ENCODE measurements at places on chromosomes 5 and 9.

- no peak for DNase-seq
Measured at GRCh38 chr9:122835313-122835731, 6.9 kb upstream of the PDCL start.

DNA sequence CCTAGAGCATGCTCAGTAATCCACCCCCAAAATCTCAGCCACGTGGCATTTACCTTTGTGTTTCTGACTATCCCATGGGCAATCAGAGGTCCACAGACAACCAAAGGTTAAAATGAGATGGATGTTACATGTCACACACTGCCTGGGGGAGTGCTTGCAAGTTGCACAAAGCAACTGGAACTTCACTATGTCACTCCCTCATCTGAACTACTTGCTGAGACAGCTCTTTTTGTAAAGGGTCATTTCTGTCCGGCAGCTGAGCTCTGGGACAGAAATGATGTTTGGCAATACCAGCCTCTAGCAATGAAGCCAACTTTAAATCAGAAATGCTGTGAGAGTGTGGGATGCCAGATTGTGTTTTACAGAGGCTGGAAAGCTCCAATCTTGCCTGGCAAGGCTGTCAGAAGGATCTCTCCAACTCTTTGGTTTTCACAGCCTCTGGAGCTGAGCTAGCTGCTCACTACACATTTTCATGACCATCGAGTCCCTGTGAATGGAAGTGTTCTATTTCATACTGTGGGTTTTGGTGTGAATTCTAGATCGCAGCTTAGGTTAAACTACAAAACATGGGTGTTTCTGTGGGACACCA, 66.3 kb upstream of the TMEM215 start:
- DNase-seq = no peak

DNA sequence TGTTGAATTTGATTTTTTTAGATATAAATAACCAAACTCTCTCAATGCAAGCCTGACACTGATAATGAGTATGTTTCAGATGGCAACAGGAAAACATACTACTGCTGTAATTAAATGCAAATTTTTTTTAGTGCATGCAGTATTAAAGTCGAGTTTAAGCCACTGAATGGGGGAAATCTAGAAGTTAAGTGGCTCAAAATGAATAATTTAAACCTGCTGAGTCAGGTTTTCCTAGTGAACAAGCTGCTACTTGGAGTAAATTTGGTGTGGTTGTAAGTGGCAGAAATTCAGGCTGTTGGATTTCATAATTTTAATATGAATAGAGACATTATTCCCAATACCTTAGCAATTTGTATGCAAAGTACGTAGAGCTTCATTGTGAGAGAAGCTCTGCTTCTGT, 121.8 kb downstream of the SLF1 start:
- DNase-seq = no peak

GRCh38 chr9:110975969-110976368, 62.3 kb downstream of the LPAR1 start:
- no peak for DNase-seq

DNA sequence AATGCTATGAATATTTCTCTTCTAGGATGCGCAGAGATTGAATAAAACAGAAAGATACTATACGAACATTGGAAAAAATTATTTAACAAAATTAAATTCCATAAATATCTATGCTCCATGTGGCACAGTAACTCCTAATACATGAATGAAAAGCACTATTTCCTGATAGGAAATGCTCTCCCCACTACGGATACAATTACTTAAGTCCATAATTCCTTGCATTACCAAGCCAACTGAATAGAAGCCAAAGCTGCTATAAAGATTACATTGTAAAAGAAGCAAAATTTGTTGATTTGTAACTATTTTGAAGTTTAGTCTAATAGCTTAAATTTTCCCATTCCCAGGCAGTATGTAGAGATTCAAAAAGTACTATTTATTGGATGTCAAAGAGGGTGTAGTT, 61.8 kb upstream of the SNX2 start:
- DNase-seq = no peak

- no peak for DNase-seq
Measured at GRCh38 chr9:98191181-98191608, 1.2 kb downstream of the CORO2A start.

- DNase-seq = no peak
Measured at GRCh38 chr9:114212826-114213225, 57.5 kb downstream of the COL27A1 start.

- DNase-seq = no peak
Measured at GRCh38 chr9:7549249-7549648, 250.3 kb downstream of the DMAC1 start.

- DNase-seq = no peak
Measured at GRCh38 chr9:94734054-94734754, 7.7 kb downstream of the AOPEP start.
